Activated CD8-positive, alpha-beta T cell treated with anti-CD3 and anti-CD28 coated beads for 36 hours (primary cell): ENCODE measurements at places on chromosomes 6 and 20. TPM values are rescaled to one million over a fixed set of nuclear protein-coding genes. Genes with fewer than 3 reads are reported as not detected.
A peak's percentile ranks its signal among the peaks of the same experiment; 100 is the strongest.

Gene EYA4
- not detected for total RNA-seq

Gene MCCD1
- total RNA-seq: not detected

GRCh38 chr6:24357336-24358218, at the start of gene DCDC2:
DCDC2 (minus strand) TSS chr6:24358059; CDS start chr6:24357750, 309 bp downstream.
- DNase-seq: peak; percentile 49

Gene GLP1R
- total RNA-seq: 0.81 TPM

DNA sequence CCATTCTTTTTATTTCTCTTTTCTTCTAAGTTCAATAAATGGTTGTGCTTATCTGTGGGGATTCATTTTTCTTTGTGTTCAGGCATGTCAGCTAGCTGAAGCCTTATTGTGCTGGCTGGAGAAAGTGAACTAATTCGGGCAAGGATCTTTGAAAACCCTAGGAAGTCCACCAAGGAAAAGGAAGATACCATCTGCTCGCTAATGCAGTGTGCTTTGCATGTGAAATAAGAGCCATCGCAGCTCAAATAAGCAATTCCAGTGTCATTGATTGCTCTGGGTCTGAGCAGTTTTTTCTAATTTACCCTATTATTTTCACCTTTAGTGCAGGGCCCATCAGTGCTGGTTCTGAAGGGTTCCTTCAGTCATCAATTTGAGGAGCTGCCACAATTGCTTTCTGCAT, 309.4 kb upstream of the SOX4 start:
- DNase-seq: no peak

DNA sequence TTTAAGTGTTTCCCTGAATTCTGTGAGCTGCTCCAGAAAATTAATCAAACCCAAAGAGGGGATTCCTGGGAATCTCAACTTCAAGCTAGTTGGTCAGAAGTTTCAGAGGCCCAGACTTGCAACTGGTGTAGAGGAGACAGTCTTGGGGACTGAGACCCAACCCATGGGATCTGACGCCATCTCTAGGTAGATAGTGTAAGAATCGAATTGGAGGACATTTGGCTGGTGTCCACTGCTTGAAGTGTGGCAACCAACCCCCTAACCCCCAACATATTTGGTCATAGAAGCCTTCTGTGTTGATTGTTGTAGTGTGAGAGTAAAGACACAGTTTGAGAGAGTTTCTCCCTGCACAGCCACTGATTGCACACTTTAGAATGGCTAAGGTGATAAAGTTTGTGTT, 103.5 kb upstream of the CARMIL1 start:
- DNase-seq: peak; percentile 20

GRCh38 chr6:104031346-104031745, 828.4 kb downstream of the HACE1 start:
- no peak for DNase-seq

Gene SALL4
- 0.74 TPM for total RNA-seq

DNA sequence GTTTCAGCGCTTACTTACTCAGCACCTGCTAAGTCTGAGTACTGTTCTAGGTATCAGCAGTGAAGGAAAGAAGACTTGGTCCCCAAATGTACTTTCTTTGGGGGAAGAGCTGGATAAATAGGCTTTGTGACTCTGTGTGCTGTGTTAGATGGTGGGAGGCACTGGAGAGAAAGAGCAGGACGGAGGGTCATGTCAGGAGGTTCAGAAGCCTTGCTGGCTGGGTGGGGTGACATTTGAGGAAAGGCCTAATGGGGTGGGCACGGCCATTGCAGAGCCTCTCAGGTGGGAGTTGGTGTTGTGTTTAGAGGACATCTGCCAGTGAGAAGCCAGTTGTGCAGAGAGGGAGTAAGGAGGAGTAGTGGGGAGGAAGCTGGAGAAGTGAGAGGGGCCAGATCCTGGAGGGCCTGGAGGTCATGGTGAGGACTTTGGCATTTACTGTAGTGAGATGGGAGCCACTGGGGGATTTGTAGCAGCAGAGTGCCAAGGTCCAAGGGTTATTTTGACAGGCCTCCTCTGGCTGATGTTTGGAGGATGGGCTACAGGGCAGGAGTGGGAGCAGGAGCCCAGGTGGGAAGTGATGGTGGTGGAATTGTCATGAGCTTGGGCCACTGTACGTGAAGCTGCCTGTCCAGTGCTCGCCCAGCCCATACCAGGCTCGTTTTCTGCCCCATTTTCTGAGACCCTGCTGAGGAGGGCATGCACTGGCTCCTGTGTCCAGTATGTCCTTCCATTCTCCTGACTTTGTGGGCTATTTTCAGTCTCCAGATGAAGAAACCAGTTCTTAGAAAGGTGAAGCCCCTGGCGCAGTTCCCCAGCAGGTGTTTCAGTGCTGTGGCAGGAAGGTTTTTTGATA, 886 bp downstream of the SDCBP2 start:
- no peak for DNase-seq
